ENCODE measurements at places on chromosomes 5 and 9. TPM values are rescaled to one million over a fixed set of nuclear protein-coding genes. Genes with fewer than 3 reads are reported as not detected.

EIF4E1B gene
- not detected for total RNA-seq

DNA sequence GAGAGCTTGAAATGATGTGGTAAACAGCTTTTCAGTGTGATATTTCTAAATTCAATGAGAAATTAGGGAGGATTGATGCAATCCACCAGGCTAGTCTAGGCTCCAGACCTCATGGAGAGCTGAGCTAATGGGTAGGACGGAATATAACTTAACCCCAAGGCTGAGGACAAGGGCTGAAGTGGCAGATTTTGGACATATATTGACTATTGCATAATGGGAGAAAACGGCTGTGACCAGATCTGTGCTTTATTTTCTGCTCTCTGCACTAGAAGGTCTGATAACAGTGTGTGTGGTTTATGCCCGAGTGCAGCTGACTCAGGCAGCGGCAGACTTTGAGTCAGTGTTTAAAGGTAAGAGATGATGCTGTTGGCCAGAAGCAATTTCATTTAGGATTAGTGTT, 70.6 kb downstream of the ACTBL2 start:
- no peak for DNase-seq

DNA sequence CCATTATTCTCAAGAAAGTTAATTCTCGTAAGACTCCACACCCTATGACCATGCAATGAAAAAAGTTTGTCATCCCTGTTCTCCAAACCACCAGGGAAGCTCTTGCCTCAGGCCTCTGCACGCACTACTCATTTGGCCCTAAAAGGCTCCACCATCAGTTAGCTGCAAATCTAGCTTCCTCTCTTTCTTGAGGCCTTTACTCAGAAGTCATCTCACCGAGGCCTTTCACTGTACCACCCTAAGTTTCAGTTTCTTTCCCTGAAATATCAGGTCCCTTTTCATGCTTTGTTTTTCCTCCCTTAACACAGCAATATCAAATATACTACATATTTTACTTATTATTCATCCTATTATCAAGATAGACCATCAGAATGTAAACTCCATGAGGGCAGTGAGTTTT, 39.1 kb downstream of the OXCT1 start:
- no peak for DNase-seq

GRCh38 chr9:107827304-107827703, 337.7 kb upstream of the KLF4 start:
- no peak for DNase-seq

GRCh38 chr5:131008329-131008728, 156.7 kb downstream of the HINT1 start:
- no peak for DNase-seq

- DNase-seq = no peak
Observed at GRCh38 chr5:39714036-39714698, 289.4 kb upstream of the DAB2 start.
